ENCODE measurements at places on chromosomes 5 and 9.

DNA sequence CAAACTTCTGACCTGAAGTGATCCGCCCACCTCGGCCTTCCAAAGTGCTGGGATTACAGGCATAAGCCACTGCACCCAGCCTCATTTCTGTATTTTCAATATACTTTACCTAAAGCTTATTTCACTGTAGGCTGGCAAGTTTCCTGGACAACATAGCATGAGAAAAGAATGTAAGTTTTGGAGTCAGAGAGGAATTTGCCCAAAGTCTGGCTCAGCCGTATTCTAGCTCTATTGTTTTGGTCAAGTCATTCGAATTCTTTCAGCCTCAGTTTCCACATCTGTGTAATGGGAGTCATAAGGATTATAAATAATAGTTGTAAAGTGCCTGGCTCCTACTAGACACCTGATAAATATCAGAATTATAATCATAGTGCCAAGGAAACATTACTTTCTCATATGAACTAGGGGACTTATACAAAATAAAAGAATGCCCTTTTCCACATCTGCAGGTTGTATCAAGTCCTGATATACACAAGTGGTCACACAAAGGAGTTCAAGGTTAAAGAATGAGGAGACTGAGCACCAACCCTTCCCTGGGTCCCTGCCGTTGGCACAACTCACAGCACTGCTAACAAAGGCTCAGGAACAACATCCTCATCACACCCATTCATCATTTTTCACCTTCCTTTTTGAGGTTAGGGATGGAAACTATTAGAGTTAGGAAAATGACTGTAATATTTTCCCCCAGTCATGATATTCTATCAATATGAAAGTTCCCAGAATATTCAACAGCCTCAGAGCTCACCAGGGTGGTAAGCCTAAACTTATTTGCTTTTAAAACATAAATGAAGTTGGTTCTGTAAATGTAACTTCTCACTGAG is 34.6 kb upstream of the RAI14 start:
- DNase-seq: no peak

DNA sequence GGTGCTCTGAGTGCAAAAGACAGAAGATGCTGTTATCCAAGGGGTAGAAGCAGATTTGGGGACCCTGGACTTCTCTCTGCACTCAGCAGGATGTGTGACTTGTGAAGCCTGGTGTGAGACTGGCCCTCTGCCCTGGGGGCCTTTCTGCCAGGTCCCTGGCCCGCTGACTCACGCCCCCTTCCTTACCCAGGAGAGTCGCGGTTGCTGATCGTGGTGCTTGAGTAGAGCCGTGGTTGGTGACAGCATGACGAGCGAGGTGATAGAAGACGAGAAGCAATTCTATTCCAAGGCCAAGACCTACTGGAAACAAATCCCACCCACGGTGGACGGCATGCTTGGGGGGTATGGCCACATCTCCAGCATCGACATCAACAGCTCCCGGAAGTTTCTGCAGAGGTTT is 6.5 kb downstream of the NTMT1 start:
- no peak for DNase-seq

DNA sequence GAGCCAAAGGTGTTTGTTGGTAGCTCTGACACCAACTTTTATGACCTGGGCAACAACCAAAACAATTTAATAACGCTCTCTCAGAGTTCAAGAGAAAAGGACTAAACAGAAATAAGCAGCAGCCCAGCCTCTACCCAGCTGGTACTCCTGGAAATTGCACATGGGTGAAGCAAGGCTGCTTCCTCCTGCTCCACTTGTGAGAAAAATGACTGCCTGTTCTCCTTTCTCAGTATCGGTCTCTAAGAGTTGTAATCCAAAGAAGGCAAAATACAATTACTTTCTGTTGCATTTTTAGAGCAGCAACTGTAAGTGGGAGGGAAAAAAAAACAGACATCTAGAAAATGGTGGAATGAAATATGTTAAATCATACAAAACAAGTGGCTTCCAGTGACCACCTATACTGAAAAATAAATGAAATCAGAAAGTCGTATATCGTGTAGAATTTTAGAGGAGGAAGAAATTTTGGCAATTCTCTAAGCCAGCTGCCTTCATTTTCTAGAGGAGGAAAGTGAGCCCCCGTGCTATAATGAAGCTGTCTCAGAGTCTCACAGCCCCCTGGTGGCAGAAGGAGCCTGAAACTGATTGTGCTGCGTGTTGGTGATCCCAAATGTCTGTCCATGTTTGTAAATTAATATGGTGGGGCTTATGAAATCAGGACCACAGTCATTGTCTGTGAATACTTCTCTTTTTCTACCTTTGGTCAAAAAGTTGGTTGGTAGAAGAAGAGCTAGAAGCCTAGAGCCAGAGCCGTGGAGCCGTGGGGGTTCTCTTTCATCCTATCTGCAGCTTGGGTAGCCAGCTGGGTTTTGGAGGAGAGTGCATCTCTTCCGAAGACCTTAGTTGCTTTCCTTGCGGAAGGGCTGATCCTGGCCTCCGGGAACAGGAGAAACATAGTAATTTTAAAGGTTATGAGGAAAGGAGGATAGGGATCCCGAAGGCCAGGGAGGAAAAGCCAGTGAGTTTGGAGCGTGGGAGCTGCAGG is 139.9 kb downstream of the PIP5K1B start:
- no peak for DNase-seq

- DNase-seq: no peak
Observed at GRCh38 chr9:130579738-130580463, 524 bp downstream of the FUBP3 start.

GRCh38 chr5:138467711-138468132 is 2.4 kb downstream of the EGR1 start:
- DNase-seq: no peak

- DNase-seq: no peak
Observed at GRCh38 chr5:10734832-10735523, 26.1 kb downstream of the DAP start.

GRCh38 chr5:146400201-146400600 is 46.9 kb upstream of the TCERG1 start:
- no peak for DNase-seq

GRCh38 chr9:136722969-136723356 is 10.6 kb downstream of the DIPK1B start:
- DNase-seq: no peak

DNA sequence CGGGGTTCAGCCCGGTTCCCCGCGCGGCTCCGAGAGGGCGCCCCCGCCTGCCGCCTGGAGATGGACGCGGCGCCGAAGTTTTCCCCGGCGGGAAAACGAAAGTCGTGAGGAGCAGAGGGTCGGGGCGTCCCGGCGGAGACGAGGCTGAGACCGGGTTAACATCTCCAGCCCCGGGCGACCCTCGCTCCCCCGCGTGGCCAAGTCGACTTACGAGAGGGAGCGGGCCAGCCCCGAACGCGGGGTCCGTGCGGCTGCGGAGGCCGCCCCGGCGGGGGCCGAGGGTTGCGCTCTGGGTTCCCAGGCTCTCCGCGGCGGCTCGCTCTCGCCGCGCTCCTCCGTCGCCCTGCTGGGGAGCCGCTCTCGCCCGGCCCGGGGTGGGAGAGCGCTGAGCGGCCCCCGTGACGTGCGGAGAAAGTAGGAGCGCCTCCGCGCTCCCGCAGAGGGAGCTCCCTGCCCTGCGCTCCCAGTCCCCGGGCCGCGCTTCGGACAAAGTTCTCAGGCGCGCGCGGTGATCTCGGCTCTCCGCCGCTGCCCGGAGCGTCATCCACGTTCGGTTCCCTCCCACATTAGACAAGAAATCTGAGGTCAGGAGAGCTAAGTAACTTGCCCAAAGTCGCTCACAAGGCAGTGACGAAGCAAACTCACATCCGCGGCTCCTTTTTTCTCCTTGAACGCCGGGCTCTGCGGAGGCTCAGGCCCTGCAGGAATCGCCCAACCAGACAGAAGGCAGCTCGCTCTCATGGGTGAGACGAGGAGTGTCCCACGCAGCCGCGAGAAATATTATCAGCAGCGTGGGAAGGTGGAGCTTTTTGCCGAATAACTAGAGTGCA is 1.2 kb upstream of the GCNT4 start:
- peak; percentile 35 for DNase-seq
